RKO (cell line): ENCODE measurements at places on chromosomes 7 and 10.

DNA sequence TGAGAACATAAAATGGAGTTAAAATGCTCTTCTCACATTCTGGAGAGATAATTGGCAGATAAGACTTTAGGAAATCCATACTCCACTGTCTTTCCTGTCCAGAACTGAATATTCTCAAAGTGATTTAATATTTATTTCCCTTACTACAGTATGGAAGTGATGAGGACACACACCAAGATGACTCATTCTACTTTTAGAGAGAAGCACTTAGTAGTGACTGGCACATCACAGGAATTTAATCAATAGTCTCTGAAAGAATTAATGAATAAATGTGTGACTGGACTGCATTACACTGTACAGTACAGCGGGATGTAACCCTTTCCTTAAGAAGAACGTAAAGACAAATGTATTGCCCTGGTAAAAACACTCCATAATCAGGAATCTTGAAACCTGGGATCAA, 116.7 kb downstream of the SEMA3E start:
- peak; percentile 11 for DNase-seq

GRCh38 chr10:13993169-13993568, 337.6 kb downstream of the FRMD4A start:
- no peak for DNase-seq

DNA sequence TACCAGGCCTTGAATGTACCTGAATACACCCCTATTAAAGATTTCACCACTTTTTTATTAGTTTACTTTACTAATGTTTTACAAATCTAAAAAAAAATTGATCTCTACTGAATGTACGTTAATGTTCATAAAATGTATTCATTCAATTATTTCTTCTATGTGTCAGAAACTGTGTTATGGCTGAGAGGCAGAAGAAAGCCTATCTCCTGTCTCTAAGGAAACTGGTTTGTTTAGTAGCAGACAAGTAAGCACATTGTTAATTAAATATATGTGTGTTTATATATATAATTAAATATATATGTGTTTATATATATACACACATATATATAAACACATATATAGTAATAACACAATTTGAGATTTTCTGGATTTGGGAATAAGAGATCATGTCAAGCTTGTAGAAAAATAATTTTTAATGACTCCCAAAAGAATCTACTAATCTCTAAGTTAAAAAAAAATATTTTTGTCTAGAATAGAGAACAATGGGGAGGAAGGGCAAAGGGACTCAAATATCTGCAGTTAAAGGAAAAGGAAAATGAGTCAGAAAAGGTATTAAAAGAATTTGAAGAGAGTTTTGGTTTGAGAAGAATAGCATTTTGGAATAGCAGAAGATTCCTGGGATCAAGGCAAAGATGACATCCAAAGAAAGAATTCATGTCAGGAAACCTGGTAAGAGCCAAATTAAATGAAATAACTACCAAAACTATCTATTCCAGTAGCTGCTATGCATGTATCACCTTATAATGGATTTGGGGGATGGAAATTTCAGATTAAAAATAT, 92.1 kb downstream of the CH25H start:
- no peak for DNase-seq

GRCh38 chr10:88047579-88047978, 184.2 kb downstream of the PTEN start:
- DNase-seq = no peak

DNA sequence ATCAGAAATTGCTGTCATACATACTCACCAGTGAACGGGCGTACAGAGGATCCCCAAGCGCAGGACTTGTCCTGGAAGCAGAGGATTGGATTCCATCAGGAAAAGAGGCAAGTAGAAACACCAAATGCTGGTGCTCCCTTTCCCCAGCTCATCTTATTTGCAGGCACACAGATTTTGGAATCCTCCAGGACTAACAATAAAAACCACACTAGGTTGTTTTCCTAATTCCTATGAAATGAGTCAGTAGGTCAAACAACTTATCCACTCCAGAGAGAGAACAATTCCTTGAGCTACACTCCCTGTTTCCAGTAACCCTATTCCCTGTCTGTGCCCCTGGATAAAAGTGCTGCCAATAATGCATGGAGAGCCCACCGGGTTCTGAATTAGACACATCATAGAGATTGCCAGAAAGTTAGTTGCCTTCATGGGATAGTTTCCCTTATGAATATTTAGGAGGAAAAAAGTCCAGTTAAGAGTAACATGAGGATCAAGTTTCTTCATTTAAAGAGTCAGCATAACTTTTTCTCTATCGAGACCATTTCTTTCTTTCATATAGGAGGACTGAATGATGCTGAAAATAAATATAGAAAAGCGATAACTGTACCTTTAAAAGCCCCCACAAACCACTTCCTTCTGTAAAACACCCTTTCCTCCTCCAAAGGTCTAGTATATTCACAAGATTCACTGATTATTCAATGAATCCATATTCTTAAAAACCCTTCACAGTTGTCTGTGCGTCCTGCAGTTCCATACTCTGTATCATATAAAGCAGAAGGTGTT, 178.3 kb upstream of the KLF14 start:
- peak; percentile 94 for DNase-seq

GRCh38 chr10:130440971-130441370, 304.8 kb downstream of the GLRX3 start:
- DNase-seq = no peak

DNA sequence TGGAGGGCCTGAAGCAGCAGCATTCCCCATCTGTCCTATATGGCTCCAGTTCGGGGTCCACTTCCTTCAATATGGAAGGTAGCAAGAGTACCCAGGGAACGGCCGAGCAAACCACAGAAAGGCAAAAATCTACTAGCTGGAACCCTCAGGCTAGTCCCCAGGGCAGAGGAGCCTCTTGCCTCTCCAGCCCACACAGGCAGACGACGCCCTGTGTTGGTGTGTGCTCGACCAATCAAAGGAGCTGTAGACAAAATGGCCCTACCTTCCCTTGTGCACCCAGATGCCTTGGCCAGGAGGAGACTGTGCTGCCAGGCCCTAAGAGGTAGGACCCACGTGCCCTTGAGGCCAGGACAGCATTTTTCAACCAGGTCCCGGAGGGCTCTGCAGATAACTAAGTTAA, 91.5 kb downstream of the FAM53B start:
- DNase-seq = no peak

GRCh38 chr10:42956045-42956444, 120.8 kb upstream of the RET start:
- no peak for DNase-seq

DNA sequence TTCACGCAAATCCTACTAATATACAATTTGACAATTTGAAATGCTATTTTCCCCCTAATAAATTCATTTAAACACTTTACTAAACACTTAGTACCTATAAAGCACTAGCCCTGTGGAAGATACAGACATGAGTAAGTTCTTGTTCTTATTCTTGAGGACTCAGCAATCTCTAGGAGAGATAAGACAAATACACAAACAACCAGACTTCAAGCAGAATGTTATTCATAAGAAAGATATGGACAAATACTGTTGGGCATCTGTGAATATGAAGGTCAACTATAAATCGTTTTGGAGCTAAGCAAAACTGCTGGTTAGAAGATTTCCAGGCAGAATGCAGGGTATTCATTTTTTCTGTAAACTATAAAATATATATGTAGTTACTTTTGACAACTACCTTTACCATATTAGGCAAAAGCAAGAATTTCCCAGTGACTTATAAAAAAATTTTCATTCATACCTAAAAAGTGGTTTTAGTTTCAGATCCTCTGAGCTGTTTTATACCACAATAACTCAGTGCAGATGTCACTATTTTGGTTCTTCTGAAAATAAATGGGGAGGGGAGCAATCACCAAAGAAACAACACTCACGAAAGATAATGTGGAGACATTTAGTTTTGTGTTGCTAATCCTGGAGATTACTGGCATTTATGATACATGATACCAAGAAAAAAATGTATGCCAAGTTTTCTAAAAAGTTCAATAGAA, 3.8 kb downstream of the VPS41 start:
- DNase-seq = no peak

- DNase-seq = no peak
Observed at GRCh38 chr10:3645406-3645805, 139.6 kb downstream of the KLF6 start.

DNA sequence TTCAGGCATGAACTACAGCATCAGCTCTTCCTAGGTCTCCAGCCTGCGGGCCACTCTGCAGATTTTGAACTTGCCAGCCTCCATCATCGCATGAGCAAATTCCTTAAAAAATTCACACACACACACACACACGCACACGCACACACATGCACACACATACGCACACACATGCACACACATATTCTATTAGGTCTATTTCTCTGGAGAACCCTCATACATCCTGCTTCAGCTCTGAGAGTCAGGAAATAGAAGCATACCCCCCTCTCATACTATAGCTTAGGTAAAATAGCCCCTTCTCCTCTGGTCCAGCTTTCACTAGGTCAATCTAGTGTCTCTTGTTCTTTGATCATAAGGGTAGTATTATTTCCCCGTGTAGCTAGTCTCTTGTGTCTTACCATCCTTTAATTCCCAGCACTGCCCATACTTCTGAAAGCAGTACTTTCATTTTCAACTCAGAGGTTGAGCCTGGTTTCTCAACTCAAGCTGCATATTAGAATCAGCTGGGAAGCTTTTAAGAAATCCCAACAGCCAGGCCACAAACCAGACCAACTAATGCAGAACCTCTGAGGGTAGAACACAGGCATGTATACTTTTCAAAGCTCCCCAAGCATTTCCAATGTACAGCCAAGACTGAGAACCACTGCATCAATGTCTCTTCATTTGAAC, 30.9 kb upstream of the ITGB8 start:
- no peak for DNase-seq

- peak; percentile 10 for DNase-seq
Observed at GRCh38 chr7:18361756-18362155, 133.8 kb upstream of the HDAC9 start.

GRCh38 chr7:47901542-47901941, 46.7 kb downstream of the PKD1L1 start:
- peak; percentile 15 for DNase-seq

DNA sequence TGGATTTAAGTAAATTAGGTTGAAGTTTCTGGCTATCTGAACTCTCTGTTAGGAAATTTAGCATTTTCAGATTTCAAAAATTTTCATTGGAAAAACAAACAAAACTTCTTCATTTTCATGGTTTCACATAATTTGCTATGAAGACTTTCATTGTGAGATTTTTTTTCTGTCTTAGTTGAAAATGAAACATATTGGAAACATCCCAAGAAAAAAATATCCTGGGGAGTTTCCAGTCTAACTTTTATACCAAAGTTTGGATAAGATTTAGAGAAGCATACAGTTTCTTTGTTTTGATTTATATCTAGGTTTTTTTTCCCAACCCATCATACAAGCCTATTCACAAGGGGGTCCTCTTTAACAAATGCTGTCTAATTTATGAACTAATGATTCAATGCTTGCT, 300.5 kb upstream of the SEMA3A start:
- DNase-seq = no peak

- DNase-seq = no peak
Observed at GRCh38 chr7:6205971-6206660, 66.3 kb downstream of the CYTH3 start.

GRCh38 chr7:45597286-45597984, 23.3 kb downstream of the ADCY1 start:
- no peak for DNase-seq

DNA sequence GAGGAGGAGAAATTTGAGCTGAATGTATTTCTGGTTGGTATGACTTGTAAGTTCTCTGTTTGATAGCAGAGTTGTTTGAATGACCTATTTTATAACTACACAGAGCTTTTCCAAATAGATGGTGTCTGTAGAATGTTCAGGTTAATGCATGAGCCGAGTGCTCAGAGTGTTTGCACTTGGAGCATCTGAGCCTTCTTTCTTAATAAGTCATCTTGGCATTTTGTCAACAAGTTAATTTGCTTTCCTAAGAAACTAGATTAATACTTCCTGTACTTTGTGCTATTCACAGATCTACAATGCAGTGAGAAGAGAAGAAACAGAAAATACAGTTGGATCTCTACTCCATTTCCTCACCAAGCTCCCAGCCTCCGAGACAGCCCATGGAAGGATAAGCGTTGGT, 138.2 kb downstream of the PLCE1 start:
- DNase-seq = no peak
